ENCODE measurements at places on chromosomes 12 and 14. TPM values are rescaled to one million over a fixed set of nuclear protein-coding genes. Genes with fewer than 3 reads are reported as not detected.

Gene SAMD15
- 1.7 TPM for total RNA-seq

Gene ETFBKMT
- 2.5 TPM for total RNA-seq

Gene CACNA1C
- total RNA-seq = 9.7 TPM

Gene BCL11B
- total RNA-seq = 9.9 TPM

Gene PDE3A
- 144 TPM for total RNA-seq

Gene APOLD1
- 2.3 TPM for total RNA-seq

Gene GLRX5
- total RNA-seq = 24.8 TPM

Gene FOXG1
- total RNA-seq = not detected

Gene FOXM1
- total RNA-seq = 31.4 TPM

Gene SLC5A8
- total RNA-seq = 0.28 TPM

Gene AKAP5
- total RNA-seq = 2.5 TPM

Gene MYO1A
- 1,001 TPM for total RNA-seq

Gene NRXN3
- 3.1 TPM for total RNA-seq

Gene TAS2R9
- not detected for total RNA-seq

Gene IFNG-AS1
- total RNA-seq = not detected

Gene AMN1
- 7.4 TPM for total RNA-seq

Gene SLC38A2
- total RNA-seq = 109 TPM

Gene CBLN3
- not detected for total RNA-seq
